C1 segment of cervical spinal cord (tissue), 14 donors: ENCODE measurements at places on chromosomes 6 and 20.

GRCh38 chr20:38344107-38344701 lies 2.1 kb upstream of the LBP start:
- no peak for DNase-seq

GRCh38 chr20:14117768-14118167 lies 122.5 kb downstream of the MACROD2 start:
- no peak for DNase-seq

GRCh38 chr20:23143986-23144690 lies 58.0 kb upstream of the CD93 start:
- no peak for DNase-seq

GRCh38 chr6:92753956-92754355 lies 665.4 kb downstream of the EPHA7 start:
- DNase-seq: no peak

GRCh38 chr6:159463119-159463829 lies 229.8 kb downstream of the SOD2 start:
- DNase-seq: no peak

GRCh38 chr20:53691060-53691810 lies 97.6 kb upstream of the ZNF217 start:
- DNase-seq: no peak

GRCh38 chr6:5205877-5206850 lies 54.6 kb downstream of the LYRM4 start:
- peak; percentile 70 for DNase-seq

GRCh38 chr6:128259029-128259724 lies 261.2 kb downstream of the PTPRK start:
- DNase-seq: no peak

DNA sequence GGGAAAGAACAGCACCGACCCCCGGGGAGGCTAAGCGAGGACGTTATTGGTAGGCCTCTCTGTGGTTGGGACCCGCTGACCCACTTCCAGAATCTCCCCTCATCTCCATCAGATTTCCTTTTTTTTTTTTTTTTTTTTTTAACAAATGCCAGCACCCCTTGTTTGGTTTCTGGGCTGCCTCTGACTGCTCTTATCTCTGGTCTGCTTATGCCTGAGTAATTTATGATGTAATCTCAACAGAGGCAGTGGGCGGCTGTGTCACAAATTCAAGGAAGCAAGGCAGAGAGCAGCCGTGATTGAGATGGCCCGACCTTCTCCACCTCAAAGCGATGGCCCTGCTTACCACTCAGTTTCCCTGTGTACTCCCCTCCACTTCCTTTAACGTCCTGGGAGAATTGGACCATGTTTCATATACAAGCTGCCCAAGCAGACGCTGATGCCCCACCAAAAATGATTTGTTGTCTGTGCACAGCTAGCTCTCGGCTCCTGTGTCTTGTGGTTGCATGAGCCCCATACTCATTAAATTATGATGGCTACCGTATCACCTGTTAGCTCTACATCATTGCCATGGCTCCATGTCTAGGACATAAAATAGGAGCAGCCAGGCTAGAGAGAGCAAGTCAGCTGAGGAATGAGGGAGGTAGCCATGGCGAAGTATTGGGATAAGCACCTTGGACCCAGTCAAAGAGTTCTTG lies 98.1 kb downstream of the ZNF217 start:
- no peak for DNase-seq

- no peak for DNase-seq
These were observed 193.3 kb upstream of the CCN2 start for GRCh38 chr6:132144456-132144855.

GRCh38 chr20:8370774-8371173 lies 238.7 kb downstream of the PLCB1 start:
- DNase-seq: no peak

DNA sequence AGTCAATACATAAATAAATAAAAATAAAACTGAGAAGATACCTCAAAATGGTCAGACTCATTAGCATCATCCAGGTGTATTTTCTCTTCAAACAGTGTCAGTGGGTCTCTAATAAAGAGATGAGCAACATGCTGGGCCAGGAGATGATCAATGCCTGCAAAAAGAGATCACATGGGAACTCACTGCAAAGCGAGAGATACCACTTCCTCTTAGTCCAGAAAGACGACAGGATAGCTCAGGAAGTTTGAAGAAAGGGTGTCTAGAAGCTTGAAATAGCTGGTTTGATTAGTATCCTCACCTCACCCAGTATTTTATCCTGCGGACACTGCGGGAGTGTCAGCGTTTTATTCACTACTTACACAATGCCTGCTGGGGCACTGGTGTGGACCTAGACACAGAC lies 38.0 kb downstream of the GCLC start:
- no peak for DNase-seq

DNA sequence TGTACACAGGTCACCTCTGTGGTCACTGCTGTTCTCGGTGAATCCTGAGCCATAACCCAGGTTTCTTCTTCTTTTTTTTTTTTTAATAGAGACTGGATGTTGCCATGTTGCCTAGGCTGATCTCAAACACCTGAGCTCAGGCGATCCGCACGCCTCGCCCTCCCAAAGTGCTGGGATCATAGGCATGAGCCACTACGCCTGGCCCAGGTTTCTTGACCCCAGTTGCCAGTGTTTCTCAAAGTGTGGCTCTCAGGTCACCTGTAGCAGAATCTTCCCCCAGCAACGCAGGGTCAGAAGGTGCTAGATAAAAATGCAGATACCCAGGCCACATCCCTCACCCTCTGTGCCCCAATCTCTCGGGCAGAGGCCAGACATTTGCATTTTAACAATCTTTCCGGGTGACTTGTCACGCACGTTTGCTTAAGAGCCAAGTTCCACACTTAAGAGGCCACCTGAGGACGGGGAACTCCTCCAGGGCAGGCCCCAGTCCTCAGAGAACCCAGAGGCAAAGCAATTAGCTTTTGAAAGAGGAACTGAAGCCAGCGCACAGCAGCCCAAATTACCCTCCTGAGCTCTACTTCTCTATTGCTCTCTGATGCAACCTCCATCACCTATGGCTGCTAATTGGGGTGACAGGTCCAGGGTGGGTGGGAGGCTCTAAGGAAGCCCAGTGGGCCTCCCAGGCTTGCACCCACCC lies 81.8 kb downstream of the NFATC2 start:
- DNase-seq: no peak

GRCh38 chr6:20653085-20653479 lies 118.8 kb downstream of the CDKAL1 start:
- no peak for DNase-seq

- no peak for DNase-seq
These were observed 95.3 kb upstream of the BHLHE23 start for GRCh38 chr20:63101781-63102720.

- no peak for DNase-seq
These were observed 21.1 kb downstream of the MRPL14 start for GRCh38 chr6:44105993-44106740.

GRCh38 chr6:87909849-87910248 lies 137.8 kb upstream of the SPACA1 start:
- DNase-seq: no peak

DNA sequence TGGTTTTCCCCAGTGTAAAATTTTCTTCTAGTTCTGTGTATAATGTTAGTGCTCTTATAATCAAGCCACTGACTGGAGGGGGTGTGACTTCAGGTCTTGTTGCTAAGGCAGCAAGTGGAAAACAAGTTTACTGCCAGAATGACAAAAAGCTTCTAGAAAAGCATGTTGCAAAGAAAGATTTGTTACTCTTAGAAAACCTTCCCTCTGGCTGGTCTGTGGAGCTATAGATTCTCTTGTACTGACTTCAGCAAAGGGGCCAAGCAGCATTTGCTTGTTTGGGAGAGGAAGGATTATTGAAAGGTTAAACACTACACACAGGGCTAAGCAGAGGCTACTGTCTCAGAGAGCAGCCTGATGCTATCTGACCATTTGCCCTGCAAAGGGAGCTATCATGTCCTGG lies 288.8 kb downstream of the BTBD9 start:
- DNase-seq: no peak

GRCh38 chr6:134177236-134177635 lies 124.8 kb upstream of the SLC2A12 start:
- no peak for DNase-seq

- DNase-seq: no peak
These were observed 7.5 kb downstream of the TRIM39 start for GRCh38 chr6:30334075-30334783.

DNA sequence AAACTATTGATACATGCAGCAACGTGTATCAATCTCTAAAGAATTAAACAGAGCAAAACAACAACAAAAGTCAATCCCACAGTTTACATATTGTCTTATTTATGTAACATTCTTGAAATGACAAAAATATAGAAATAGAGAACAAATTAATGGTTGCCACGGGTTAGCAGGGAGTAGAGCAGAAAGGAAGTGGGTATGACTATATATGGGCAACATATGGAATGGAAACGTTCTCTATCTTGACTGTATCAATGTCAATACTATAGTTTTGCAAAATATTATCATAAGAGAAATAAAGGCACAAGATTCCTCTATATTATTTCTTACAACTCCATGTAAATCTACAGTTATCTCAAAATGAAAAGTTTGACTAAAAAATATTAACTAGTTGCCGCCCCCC lies 12.8 kb downstream of the AK9 start:
- DNase-seq: no peak

DNA sequence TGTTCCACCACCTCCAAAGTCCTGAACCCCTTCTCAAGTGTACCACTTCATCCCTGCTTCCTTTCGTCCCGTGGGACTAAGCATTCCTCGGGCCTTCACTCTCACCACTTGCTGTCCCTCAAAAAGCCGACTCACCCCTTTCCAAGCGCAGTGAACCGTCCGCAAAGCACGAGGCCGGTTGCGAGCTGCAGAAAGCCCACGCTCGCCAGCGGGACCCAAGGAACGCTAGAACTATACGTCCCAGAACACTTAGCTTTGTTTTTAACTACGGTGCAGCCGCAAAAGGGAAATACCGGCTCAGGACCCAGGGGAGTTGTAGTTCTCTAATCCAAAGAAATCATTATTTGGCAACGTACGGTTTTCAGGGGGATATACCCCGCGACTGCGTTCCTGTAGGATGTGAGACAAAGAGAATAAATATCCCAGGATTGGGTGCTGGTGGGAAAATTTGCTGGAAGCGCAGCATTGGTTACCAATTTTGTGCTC lies 416 bp upstream of the POLR1H start:
- DNase-seq: peak; percentile 67

- no peak for DNase-seq
These were observed 30.6 kb downstream of the KCNG1 start for GRCh38 chr20:50992336-50992732.

DNA sequence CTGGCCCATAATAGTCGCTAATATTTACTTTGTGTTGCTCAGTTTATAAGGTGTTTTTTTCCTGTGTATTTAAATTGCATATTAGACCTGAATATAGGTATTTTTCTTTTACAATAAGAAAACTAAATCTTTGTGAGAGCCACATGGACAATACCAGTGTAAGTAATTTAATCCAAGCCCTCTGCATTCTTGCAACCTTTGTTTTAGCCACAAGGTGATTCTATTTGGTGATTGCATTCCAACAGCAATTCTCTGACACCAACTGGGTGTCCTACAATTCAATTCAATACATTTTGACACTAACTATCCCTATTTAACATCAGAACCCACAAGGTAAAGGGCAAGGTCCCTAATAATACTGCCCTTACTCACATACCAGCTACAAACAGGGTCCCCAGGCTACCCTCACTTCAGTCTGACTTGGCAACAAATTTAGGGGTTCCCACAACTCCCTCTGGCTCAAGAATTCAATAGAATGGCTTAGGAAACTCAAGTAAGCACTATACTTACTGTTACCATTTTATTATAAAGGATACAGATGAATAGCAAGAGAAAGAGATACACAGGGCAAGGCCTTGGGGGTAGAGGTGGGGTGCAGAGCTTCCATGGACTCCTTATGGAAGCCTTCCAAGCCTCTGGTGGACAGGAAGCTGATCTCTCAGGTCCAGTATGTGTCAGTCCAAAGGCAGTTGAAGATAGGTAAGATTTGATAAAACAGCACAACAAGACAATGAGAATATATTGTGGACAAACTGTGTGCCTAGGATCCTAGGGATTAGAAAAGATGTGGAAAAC lies 169.3 kb downstream of the CD83 start:
- DNase-seq: no peak

DNA sequence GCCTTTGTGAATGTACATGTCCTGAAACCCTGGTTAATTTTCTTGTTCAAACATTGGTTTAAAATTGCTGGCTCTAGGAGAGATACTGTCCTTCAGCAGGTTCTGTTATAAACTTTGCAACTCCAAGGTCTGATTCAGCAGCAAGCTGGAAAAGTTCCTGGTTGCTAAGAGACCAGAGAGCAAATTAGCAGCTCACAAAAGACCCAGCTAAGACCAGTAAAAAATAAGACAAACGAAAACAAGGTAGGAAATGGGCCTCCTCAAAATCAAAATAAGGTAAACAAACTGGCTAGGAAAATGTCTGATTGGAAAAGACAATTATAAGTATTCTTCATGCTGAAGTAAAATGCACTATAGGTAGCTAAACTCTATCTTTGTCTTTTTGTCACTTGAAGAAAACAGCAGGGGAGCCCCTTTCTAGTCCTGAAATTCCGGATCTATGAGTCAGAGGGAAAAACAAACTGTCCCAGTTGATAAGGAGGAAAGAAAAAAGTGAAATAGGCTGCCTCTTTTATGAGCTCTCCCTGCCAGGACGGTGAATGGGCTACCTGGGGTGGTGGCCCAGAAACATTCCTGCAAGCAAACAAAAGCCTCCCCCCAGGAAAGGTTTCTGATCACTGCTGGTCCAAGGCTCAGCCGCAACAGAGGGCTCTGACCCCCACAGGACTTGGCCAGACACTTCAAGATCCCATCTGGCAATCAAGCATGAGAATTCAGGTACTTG lies 41.6 kb downstream of the UNC5CL start:
- no peak for DNase-seq

- no peak for DNase-seq
These were observed 62.8 kb upstream of the EPB41L1 start for GRCh38 chr20:36091561-36092397.

DNA sequence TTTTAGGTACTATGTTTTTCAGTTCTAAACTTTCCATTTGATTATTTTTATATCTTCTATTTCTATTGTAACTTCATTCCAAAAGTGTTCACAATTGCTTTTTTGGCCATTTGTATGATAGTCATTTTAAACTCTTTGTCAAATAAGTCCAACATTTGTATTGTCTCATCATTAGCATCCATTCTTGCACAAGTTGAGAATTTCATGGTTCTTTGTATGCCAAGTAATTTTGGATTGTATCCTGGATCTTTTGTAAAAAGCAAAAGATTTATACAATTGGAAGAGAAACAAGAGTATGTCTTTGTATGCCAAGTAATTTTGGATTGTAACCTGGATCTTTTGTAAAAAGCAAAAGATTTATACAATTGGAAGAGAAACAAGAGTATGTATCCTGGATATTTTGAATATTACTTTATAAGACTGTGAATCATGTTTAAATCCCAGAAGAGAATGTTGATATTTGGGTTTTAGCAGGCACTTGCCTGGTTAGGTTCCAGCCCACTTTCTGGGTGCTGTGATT lies 36.9 kb upstream of the NT5E start:
- no peak for DNase-seq

DNA sequence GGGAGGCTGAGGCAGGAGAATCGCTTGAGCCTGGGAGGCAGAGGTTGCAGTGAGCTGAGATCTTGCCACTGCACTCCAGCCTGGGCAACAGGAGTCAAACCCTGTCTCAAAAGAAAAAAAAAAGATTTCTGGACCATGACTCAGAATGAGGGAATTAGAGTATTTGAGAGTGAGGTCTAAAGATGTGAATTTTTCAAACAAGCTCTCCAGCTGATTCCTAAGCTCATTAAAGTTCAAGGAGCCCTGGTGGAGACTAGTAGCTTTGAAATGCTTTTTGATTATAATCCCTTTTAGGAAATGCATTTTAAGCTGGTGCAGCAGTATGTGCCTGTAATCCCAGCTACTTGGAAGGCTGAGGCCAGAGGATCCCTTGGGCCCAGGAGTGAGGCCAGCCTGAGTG lies 21.8 kb upstream of the SRF start:
- no peak for DNase-seq

- no peak for DNase-seq
These were observed 615.3 kb downstream of the TFAP2A start for GRCh38 chr6:9799582-9799981.
